Progenitor cell of endocrine pancreas (in vitro differentiated cells): ENCODE measurements at places on chromosomes 4 and X.

DNA sequence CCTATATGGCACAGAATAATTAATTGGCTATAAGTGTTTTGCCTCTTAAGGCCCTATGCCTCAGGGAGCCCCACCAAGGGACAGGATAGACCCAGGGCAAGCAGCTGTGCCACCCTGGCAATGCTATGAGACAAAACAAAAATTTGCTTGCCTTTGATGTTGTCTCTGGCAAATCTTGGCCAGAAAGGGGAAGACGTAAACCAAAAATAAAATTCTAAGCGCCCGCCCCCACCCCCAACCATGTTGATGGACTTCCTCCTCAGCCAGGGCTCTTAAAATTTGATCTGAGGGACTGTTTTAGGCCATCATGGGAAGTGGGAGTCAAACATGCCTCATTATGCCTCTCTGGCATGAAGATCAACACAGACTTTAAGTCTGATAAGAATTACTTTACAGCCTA is 130.5 kb upstream of the APOOL start:
- DNase-seq, result no peak

GRCh38 chr4:99507349-99507748 is 3.5 kb upstream of the C4orf17 start:
- DNase-seq, result no peak

DNA sequence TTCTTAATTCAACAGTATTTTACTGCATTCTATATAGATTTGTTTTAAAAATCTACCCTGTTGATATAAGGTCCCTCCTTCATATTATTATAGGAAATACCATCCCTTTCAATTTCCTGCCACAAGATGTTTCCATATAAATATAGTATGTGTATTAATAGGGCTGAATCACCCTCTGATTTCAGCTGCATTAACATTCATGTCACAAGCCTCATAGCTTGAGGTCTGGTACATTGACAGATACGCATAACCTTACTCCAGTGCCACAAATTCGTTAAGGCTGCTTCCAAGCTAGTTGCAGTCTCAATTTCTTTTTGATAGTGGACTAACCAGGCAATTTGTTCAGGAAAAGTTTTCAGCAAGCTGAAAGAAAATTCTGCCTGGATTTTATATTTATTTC is 128.4 kb downstream of the KLHL34 start:
- no peak for DNase-seq

DNA sequence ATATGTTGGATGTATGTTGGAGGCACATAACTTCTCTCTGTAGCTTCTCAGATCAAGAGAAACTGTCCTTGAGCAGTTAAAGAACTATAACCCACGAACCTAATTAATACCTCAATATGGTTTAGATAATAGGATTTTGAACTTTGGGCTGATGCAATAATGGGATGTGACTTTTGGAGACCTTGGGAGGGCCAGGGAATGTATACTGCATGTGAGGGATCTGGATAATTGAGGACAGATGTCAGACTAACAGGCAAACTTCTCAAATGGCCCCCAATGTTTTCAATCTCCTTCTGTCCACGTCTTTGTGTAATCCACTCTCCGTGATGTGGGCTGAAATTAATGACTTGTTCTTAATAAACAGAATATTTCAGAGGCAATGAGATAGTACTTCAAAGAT is 202.2 kb upstream of the FAT4 start:
- no peak for DNase-seq

- no peak for DNase-seq
Observed at GRCh38 chr4:154741131-154741665, 2.6 kb upstream of the LRAT start.

- no peak for DNase-seq
Observed at GRCh38 chr4:7240306-7240705, 48.0 kb downstream of the SORCS2 start.

GRCh38 chr4:70183168-70183939 is 12.2 kb upstream of the ODAM start:
- no peak for DNase-seq

DNA sequence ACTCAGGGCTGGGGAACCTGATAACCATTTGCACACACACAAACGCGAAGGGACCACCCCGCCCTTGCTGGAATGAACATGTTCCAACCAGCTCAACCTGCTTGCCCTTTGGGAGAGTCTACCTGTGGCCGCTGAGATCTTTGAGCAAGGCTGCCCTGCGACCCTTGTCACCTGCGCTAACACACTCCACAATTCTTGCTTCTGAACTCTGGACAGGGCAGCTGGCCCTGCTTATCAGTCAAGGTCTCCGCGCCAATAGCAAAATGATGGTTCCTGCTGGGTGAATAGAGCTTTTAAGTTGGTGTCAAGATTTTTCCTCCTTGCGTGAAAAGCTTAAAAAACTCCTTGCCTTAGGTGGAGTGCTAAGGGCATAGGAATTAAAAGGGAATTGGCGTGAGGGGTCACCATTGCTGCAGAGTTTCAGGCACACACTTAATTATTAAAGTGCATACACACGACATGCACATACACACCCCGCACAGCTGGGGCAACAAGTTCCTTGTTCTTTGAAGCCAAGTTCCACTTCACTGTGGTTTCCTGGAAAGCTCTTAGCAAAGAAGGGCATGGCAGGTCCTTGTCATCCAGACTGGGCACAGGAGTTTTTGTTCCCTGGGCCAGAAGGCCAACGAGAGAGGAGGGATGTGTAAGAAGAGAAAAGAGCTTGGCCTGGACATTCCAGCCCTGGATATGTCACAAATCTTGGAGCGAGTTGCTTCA is 207.7 kb downstream of the STIM2 start:
- DNase-seq, result no peak

- no peak for DNase-seq
Observed at GRCh38 chrX:48945517-48946348, 11.7 kb downstream of the OTUD5 start.

- DNase-seq, result no peak
Observed at GRCh38 chrX:134990475-134990800, 353 bp upstream of the SMIM10 start.

- no peak for DNase-seq
Observed at GRCh38 chrX:111779582-111779981, 96.4 kb upstream of the TRPC5OS start.

- peak; percentile 59 for DNase-seq
Observed at GRCh38 chr4:98467627-98468072, 190.8 kb downstream of the TSPAN5 start.

DNA sequence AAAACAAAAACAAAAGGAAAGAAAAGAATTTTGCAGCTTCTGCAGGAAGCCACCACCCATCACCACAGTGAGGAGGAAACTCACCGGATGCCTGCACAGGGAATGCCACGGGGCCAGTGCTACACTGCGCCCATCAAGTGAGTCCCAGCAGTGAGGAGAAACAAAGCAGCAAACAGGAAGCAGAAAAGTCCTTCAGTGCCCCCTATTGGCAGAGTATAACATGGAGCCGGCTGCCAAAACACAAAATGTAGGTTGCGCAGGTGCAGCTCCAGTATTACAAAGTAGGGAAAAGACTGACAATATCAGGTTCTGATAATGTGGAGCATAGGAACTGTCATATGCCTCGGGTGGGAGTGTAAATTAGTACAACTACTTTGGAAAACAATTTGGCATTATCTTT is 23.3 kb upstream of the SCML2 start:
- no peak for DNase-seq

- no peak for DNase-seq
Observed at GRCh38 chr4:101279377-101279871, 67.9 kb downstream of the PPP3CA start.

DNA sequence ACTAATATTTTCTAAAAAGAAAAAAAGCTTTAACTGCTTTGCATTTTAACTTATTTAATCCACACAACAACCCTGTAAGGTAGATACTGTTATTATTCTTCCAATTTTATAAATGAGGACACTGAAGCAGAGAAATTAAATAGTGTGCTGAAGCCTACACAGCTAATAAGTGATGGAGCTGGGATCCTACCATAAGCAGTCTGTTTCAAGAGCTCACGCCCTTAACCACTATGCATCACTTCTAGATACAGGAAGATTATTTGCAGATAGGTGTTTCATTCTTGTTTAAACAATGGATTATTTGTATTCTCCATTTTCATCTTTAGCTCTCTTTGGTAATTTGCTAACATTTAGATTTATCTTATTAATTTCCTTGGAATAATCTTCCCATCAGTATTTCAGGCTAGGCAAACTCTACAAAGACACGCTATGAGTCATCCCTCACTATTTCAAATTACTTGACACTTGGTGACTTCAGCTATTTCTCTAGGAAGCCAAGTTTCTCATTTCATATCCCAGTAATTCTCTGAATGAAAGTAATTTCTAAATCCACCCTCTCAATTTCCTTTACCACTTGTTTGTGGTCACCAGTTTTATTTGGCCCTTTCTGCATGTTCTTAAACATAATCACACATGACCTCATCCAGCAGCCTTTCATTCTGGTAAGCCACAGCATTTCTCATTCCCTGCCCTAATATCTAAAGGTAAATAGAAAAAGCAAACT is 67.3 kb downstream of the ASB9 start:
- no peak for DNase-seq

- DNase-seq, result no peak
Observed at GRCh38 chr4:39905656-39906055, 72.1 kb downstream of the PDS5A start.

- no peak for DNase-seq
Observed at GRCh38 chrX:39896951-39897740, 200.6 kb downstream of the BCOR start.
